ENCODE measurements at places on chromosomes 4 and X.
A peak's percentile ranks its signal among the peaks of the same experiment; 100 is the strongest.

- peak; percentile 62 for DNase-seq
Observed at GRCh38 chrX:49171752-49172279, at the start of gene PLP2. Gene PLP2 (plus strand): TSS chrX:49171898. CDS start chrX:49172001, 103 bp downstream.

GRCh38 chr4:26372525-26373172 is 51.8 kb downstream of the RBPJ start:
- DNase-seq = peak; percentile 12

DNA sequence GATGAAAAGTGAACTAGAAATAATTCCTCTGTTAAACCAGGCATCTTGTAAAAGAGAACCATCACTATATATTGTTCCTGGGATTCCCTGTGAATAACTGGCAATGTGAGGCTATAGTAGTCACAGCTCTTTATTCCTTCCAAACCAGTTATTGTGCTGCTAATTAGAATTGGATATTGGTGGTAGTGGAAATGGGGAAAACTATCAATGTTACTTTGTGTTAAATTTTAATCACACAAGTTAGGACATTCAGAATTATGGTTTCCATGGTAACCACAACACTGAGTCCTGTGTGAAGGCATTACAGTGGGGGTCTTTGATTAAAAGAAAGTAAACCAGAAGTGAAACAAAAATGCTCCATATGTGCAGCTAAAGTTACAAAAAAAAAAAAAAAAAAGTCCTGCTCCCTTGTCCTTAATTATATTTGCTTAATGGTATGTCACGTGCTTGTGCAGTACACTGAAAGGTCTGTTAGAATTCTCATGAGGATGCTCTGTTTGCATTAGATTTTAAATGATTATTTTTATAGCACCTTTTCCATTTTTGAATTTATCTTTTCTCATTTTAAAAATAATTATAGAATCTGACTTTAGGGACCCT is 200.4 kb downstream of the ADGRL3 start:
- DNase-seq = no peak

DNA sequence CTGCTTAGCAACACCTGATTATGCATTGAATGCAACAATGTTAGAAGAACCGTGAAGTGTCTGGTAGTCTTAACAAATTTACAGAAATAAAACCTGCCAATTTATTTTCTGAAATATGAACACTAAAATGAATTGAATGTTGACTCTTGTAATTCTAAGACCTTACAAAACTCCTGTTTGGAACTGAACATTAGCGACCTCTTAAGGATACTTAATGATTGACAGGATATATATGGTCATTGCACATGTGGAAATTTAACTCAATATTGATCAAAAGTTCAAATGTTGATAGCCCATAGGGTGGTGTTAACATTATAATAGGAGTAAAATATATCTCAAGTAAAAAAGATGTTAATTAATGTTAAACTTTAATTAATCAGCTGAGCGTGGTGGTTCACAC is 79.1 kb downstream of the TECRL start:
- DNase-seq = no peak

DNA sequence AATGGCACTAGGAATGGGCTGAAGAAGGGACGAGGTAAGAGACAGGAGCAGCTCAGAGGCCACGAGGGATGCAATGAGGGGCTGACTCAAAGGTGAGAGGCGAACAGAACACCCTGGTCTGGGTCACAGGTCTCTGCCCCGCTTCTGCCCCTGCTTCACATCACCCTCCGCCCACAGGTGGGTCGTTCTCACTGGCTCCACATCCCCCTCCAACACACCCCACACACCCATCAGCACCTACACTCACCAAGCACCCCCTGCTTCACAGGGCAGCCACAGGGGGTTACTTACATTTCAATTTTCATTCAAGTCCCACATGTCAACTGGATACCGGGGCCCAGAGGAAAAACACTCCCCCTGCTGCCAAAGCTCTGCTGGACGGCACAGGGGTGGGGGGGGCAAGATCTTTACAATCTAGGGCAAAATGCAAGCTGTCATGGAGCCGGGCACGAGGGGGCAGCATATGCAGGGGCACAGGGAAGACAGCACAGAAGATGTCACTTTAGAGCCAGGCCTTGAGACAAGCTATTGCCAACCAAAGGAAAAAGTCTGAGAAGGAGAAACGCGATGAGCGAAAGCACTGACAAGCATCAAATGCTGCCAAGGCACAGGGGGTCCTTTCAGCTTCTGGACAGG is 94.0 kb downstream of the AFAP1 start:
- DNase-seq = no peak

- no peak for DNase-seq
Observed at GRCh38 chrX:70921709-70922352, 9.1 kb downstream of the SLC7A3 start.

GRCh38 chrX:308821-309520 is 9.6 kb downstream of the GTPBP6 start:
- no peak for DNase-seq

DNA sequence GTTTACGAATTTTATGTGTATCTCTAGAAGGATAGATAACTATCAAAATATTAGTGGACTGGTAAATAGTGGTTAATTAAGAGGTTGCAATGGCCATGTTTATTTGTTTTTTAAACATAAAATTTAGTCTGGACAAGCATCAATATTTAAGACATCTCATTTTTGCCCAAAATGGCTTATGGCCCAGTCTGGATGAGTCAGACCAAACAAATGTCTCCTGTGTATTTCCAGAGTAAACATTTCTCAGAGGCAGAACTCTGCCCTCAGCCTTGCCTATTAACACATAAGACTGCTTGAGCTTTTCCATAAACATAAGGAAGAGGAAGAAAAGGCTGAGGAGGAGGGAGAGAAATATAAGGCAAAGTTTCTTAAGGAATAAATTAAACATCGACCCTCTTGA is 277.1 kb upstream of the DIAPH2 start:
- peak; percentile 64 for DNase-seq

- DNase-seq = no peak
Observed at GRCh38 chr4:187732524-187732923, 263.0 kb upstream of the ZFP42 start.

DNA sequence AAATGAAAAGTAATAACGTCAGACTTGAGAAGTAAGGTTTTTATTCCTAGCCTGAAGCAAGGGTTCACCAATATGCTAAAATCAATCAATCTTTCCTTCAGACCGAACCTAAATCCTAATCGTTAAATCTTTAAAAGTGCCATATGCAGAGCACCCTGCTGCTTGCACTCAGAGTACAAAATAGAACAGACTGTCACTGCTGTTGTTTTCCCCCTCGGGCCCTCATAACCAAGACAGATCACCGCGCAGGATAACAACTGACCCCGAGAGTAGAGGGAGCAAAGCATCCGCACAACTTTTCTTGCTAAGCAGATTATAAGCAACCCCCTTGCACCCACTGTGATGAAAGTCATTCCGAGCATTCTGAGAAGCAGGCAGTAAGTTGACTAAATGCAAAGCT is 550.9 kb upstream of the NDST4 start:
- no peak for DNase-seq

GRCh38 chr4:8657381-8658088 is 65.0 kb downstream of the CPZ start:
- no peak for DNase-seq

GRCh38 chr4:113077575-113077974 is 28.1 kb downstream of the ANK2 start:
- no peak for DNase-seq

DNA sequence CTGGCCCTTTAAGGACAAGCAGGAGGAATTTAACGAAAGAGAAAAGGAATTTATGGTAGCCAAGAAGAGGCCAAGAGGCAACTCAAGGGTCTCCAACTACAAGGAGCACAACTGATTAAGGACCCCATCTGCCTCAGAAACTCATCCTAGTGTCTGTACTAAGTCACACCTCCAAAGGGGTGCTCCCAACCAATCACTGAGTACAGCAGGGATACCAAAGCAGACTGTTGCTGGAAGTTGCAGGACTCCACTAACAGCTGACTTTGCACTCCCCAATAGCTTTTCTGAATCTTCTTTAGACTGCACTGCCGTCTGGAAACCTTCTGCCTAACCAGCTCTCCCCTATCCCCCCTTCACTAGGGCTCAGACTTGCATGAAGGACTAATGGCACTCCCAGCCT is 50.6 kb downstream of the ATP11C start:
- DNase-seq = peak; percentile 18

DNA sequence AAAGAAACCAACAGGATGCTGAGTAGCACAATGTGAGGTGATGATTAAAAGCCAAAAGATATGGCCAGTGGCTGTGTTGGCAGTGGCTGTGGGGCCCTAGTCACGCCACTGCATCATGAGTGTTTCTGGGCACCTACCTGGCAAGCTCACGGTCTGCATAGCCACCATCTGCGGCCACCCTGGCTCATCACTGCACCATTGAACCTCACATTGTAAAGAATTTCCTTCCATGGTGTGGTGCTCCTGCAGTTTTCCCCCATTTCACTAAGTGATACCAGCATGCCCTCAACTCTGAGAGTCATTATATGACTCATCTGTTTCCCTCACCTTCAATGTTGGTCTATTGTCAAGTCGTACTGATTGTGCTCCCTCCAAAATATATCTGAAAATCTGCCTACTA is 45.5 kb upstream of the CLNK start:
- no peak for DNase-seq

- DNase-seq = no peak
Observed at GRCh38 chr4:159070742-159071141, 32.1 kb upstream of the RAPGEF2 start.

DNA sequence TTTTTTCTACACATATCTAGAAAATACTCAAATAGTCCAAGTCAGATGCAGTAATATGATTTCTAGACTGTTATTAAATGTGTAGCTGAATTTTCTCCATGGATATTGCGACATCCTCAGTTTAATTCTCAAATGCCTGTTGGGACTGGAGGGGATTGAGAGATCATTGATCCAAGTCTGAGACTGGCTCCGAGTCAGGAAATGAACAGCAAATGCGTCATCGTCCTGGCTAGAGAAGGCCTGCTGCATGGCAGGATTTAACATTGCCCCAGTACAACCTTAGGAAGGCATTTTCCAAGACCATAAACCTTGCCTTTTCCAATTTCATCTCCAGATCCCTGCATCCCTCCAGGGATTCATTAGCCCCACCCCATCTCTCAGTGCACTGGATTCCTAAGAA is 56.6 kb upstream of the SLC6A14 start:
- peak; percentile 36 for DNase-seq
